ENCODE measurements at places on chromosomes 5 and 9. TPM values are rescaled to one million over a fixed set of nuclear protein-coding genes. Genes with fewer than 3 reads are reported as not detected.

GRCh38 chr5:135287551-135287950, 111.5 kb downstream of the MACROH2A1 start:
- no peak for DNase-seq

DNA sequence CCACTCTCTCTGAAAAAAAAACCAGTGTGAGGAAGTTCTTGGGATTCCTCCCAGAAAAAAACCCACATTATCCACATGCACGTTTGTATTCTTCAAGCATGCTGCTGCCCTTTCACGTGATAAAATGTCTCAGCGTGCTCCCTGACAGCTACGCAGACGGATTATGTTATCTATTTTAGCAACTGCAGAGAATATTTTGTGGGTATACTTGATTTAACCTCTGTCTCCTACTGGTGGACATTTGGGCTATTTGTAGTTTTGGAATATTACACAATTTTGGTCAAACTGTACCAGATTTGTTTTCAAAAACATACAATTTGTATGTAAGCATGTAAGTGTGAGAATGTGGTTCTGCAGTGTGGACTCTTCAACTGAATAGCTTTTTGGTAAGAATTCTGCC, 10.7 kb downstream of the PRRC2B start:
- peak; percentile 77 for DNase-seq

DNA sequence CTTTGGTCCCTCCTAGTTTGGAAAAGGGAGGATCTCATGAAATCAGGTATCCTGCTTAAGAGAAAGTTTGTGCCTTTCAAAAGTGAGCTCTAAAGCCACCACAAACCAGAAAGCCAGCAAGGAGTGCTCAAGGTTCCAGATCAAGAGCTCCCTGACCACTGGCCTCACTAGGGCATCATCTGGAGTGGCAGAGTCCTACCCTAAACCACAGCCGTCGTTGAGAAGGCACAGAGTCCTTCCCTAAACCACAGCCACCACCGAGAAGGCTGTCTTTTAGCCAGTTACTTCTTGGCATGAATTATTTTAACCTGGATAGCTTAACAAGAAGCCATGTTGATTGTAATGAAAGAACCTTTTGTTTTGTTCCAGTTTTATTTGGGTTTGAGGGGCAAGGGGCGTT, 102.9 kb downstream of the FRMD3 start:
- peak; percentile 41 for DNase-seq

The KIF3A gene
- 7.4 TPM for total RNA-seq

- no peak for DNase-seq
These were observed 298.7 kb upstream of the CDH6 start for GRCh38 chr5:30894811-30895210.

GRCh38 chr9:133742251-133742650, 4.1 kb upstream of the SARDH start:
- DNase-seq, result no peak

DNA sequence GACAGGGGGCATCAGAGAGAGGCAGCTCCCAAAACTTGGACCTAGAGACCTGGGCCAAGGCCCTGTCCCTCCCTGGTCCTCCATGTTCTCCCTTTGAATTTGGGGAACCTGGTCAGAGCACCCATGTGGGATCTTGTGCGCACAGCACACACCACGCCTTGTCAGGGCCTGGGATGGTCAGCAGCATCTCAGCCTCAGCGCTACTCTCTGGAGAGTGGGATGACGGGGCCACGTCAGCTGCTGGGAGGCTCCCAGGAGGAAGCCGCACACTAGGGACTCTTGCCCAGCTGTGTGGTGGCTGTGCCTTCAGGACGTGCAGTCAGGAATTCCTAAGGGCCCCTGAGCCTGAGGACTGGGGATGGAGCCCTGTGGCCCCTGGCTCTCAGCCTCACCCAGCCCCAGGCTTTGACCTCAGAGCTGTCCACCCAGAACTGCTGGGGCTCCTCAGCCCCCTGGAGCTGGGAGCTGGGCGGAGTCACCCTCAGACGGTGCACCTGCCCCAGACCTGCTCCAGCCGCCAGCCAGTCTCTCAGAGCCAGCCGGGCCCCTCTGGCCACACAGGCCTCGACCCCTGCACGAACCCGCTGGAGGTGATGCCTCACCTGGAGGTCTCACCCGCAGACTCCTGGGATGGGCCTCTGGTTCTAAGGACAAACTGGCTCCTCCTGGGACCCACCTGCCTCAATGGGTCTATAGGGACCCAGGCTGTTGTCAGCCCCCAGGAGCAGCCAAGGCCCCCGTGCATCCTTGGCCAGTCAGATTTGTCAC, 38.3 kb upstream of the EGFL7 start:
- no peak for DNase-seq

The MEIKIN gene
- total RNA-seq, result not detected

The TRIM41 gene
- 13.4 TPM for total RNA-seq

GRCh38 chr9:21082671-21083070, 4.9 kb upstream of the IFNB1 start:
- peak; percentile 49 for DNase-seq

DNA sequence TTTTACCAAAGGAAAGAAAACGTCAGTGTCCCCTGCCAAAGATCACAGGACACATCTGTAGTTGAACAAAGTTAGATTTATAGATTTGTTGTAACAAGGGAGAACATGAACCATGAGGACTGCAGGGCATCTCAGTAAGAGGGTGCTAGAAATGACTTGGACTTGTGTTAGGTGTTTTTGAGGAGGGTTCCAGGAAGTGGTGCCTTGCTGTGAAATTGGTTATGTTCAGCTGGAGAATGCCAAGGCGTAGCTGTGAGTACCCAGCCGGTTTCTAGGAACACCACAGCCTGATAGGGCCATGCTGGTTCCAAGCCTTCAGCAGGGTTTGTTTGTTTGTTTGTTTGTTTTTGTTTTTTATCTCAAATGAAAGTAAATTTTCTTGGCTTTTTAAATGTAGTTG, 5.3 kb downstream of the SPEF2 start:
- no peak for DNase-seq

- no peak for DNase-seq
These were observed 19.2 kb downstream of the SLC22A4 start for GRCh38 chr5:132313366-132313765.

The PAEP gene
- total RNA-seq, result not detected

The TAS2R1 gene
- not detected for total RNA-seq

The LPAR1 gene
- 46.0 TPM for total RNA-seq

DNA sequence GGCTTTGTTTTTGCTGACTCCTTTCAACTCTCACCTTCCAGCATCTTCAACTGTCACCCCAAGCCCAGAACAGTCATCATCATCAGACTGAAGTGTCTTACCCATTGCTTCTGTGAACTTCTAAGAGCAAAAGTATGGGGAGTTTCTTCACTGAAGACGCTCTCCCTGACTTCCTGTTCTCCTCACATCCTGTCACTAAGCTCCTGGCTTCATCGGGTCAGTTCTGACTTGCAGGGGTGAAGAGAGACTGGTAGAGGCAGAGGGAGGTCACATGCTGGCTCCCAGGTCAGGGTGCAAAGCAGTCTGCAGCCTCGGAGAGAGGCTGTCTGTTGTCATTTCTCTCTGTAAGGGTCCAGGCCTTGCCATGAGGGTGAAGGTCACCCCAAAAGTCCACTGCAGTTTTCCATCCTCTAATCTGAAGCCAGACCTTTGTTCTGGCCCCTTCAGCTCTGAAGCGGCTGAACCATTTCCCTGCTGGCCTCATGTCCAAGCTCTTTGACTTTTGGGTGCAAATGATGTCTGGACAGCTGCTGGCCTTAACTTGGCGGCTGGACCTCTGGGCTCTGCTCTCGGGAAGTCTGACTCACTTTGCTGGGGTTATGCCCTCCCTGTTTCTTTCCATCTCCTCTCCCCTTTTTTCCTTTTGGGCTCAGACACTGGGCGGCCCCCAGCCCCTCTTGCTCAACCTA, 305.0 kb downstream of the RAB3C start:
- DNase-seq, result no peak

- peak; percentile 69 for DNase-seq
These were observed 6.6 kb upstream of the PRXL2C start for GRCh38 chr9:96661711-96662110.

GRCh38 chr9:89437772-89438171, 60.1 kb downstream of the SEMA4D start:
- DNase-seq, result no peak

GRCh38 chr5:159878988-159879471, 37.3 kb upstream of the ADRA1B start:
- DNase-seq, result peak; percentile 95

GRCh38 chr5:68446487-68446894, 230.9 kb downstream of the PIK3R1 start:
- DNase-seq, result no peak

The SPINK6 gene
- not detected for total RNA-seq

DNA sequence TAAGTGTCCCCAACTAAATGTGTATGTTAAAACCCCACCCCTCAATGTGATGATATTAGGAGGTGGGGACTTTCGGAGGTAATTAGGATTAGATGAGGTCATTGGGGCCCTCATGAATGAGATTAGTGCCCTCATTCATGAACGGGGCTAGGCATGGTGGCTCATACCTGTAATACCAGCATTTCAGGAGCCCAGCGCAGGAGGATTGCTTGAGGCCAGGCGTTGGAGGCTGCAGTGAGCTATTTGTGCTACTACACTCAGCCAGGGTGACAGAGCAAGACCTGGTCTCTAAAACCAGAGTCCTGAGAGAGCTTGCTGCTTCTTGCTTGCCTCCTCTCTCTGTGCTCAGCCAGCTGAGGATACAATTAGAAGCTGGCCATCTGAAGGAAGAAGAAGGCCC, 62.1 kb upstream of the HSPA9 start:
- no peak for DNase-seq

DNA sequence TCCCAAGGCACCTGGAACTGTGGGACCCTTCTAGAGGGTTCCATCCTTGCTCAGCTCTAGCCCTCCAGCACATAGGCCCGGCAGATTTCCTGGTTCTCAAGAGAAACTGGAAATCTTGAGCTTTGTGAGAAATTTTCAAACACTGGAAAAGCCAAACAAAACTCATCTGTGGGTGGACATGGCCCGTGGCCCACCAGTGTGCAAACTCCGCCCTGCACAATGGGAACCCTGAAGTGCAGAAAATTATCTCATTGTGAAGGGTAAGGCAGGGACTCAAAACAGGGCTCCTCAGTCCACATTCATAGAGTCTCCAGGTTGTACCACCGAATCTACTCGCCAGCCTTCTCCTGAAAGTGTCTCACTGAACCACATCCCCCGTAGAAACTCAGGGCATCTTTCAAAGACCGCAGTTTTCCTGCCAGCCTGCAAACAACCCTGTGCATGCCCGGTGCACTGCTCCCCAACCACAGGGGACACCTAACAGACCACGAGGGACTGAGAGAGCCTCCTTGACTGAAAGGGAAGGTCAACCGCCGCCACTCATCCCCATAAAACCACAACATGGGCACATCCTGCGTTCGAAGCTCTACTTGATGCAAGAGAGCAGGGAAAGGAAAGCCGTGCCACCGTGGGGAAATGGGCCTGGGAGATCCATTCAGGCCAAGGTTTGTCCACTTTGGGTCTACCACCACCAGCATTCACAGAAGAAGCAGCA, 18.1 kb downstream of the ADAMTS2 start:
- DNase-seq, result no peak

DNA sequence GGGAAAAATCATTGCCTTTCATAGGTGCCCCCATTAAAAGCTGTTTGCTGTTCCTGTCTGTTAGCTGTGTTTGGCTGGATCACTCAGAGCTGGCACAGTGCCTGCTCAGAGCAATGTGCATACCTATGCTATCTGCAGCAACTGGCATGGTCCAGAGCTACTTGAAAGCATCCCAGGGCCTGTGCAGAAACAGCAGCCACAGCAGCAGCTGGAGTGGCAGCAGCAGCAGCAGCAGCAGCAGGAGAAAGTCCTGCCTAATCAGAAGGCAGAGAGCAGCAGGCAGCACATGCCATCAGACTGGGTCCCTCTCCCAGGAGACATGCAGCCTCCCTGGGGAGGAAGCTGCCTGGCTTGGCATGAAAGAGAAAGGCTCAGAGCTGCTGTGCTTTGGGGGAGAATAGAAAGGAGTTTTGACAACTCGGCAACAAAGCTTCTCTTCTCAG, 243.8 kb upstream of the WWC1 start:
- no peak for DNase-seq

The HSPB3 gene
- total RNA-seq, result 498 TPM

The TMEM252 gene
- not detected for total RNA-seq

- DNase-seq, result no peak
These were observed 210.7 kb upstream of the CDH10 start for GRCh38 chr5:24855485-24855884.

DNA sequence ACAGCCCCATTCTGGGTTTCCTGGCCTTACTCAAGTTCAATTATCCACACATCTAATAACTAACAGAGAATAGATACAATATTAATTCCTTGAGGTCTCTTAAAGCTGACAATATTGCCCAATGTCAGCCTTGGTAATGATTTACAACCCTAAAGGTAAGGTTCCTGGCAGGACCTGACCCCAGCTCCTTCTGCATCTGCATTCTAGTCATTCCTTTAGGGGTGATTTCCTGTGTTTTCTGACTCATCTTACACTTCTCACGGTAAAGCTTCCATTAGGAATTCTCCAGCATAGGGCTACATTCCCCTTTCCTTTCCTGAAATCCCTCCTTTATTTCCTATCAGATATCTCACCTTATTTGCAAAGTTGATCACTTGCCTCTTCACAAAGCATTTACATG, 9.3 kb downstream of the HAVCR1 start:
- DNase-seq, result no peak

GRCh38 chr9:14089051-14089803, 224.7 kb downstream of the NFIB start:
- peak; percentile 46 for DNase-seq

DNA sequence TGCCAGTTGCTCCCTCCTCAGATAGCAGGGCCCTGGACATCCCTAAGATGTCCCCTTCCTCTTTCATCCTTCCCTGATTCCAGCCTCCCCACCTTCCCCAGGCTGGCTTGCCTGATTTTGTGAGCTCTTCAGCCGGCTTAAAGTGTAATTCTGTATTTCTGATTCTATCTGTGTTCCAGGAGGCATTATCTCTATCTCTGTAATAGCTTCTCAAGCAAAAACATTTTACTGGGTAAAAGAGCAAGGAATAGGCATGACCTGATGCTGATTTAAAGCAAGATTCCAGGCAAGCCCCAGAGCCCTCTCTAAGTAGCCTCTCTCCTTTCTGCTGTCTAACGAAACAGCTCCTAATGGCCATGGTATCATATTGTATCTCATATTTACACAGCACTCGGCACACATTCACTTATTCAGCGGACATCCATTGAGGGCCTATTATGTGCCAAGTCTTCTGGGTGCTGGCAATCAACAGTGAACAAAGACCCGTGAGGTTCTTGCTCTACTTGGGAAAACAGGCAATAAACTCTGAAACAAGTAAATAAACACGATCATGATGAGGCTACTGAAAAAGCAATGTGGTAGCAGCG, 100.9 kb upstream of the MSX2 start:
- DNase-seq, result no peak

The TSLP gene
- total RNA-seq, result 1.2 TPM

Measured in myocyte (in vitro differentiated cells).